Heart left ventricle (tissue), 16 donors: ENCODE measurements at places on chromosomes 4 and X. TPM values are rescaled to one million over a fixed set of nuclear protein-coding genes. Genes with fewer than 3 reads are reported as not detected.

GRCh38 chrX:29090811-29091210 lies 503.6 kb downstream of the IL1RAPL1 start:
- no peaks in the 10 kb centered on the region for H3K36me3 ChIP-seq
- H3K27me3 ChIP-seq = no peaks in the 10 kb centered on the region
- no peaks in the 10 kb centered on the region for H3K4me1 ChIP-seq
- no peak overlapping the region for H3K27ac ChIP-seq
- peak; percentile 4 for DNase-seq

The SLC9B1 gene
- total RNA-seq = 0.54 TPM

DNA sequence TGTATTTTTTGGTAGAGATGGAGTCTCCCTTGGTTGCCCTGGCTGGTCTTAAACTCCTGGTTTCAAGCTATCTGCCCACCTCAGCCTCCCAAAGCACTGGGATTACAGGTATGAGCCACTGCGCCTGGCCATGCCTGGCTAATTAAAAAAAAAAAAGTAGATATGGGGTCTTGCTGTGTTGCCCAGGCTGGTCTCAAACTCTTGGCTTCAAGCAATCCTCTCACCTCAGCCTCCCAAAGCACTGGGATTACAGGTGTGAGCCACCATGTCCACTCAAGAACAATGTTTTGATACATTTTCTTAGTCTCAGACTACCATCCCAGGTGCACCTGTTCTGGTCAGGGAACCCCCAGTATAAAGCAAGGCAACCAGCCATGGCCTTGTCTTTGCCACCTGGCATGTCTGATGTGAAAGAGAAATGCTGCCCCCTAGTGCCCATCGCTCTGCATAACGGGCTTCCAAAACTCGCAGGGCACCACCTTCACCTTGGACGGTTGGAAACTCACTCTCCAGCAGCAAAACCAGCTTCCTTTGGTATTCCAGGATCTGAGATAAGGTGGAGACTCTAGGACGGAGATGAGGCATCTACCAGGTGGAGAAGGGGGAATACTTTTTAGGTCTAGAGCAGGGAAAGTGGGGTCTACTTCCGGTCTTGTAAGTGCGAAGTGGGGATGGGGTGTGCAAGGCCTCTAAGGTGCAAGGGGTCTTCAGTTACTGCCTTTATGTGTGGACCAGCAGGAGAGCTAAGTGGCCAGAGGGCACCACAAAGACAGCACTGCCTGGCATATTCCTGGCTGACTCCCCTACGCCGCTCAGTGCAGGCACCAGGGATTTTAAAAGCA lies 47.7 kb upstream of the AFAP1 start:
- H3K27me3 ChIP-seq = no peaks in the 10 kb centered on the region
- H3K36me3 ChIP-seq = peaks cover 3% of the 10 kb centered on the region
- no peak overlapping the region for H3K27ac ChIP-seq
- H3K4me3 ChIP-seq = no peak overlapping the region
- peak; percentile 67 for DNase-seq

The POLN gene
- 2.6 TPM for total RNA-seq

The DNAJB14 gene
- total RNA-seq = 9.2 TPM

DNA sequence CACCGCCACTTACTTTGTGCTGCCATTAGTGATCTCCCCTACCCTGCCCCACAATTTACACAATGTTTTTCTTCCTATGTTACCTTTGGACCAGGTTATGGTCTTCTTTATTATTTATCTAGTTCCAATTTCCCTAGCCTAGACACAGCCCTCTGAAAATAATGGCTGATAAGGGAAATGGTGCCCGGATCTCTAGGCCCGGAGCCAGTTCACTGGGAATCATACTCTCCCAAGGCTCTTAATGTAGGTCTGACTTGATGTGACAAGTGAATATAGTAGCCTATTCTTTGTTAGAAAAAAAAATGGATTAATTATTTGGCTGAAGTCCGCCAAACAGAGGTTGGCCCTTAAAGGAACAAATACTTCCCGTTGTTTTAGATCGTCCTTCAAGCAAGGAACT lies 208.0 kb downstream of the RELL1 start:
- H3K36me3 ChIP-seq = no peaks in the 10 kb centered on the region
- no peak overlapping the region for H3K4me3 ChIP-seq
- H3K27ac ChIP-seq = no peak overlapping the region
- DNase-seq = no peak
- no peaks in the 10 kb centered on the region for H3K27me3 ChIP-seq
- no peaks in the 10 kb centered on the region for H3K4me1 ChIP-seq

The PGAM4 gene
- total RNA-seq = not detected

The GUCY1A1 gene
- 99.6 TPM for total RNA-seq

DNA sequence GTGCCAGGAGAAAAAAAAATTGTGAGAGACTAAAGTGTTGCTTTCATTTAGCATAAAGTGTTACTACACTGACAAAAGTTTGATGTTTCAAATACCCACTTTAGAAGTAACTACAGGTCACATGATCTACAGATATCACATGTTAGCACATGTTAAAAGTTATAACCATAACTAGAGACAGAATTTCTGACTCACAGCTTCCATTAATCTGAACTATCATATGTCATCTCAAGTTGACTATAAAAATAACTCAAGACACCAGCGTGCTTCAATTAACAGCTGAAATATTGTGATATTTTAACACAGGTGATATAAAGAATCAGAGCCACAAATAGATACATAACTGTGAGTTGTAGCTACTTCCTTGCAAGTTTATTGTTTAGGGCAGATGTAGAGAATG lies 591.5 kb upstream of the PITX2 start:
- H3K4me3 ChIP-seq = no peak overlapping the region
- no peaks in the 10 kb centered on the region for H3K36me3 ChIP-seq
- H3K4me1 ChIP-seq = no peaks in the 10 kb centered on the region
- no peaks in the 10 kb centered on the region for H3K27me3 ChIP-seq

- H3K4me1 ChIP-seq = peaks cover 4% of the 10 kb centered on the region
- H3K27ac ChIP-seq = no peak overlapping the region
- H3K36me3 ChIP-seq = no peaks in the 10 kb centered on the region
- H3K4me3 ChIP-seq = no peak overlapping the region
Measured at GRCh38 chr4:14868426-14869395, 133.6 kb upstream of the CPEB2 start.

DNA sequence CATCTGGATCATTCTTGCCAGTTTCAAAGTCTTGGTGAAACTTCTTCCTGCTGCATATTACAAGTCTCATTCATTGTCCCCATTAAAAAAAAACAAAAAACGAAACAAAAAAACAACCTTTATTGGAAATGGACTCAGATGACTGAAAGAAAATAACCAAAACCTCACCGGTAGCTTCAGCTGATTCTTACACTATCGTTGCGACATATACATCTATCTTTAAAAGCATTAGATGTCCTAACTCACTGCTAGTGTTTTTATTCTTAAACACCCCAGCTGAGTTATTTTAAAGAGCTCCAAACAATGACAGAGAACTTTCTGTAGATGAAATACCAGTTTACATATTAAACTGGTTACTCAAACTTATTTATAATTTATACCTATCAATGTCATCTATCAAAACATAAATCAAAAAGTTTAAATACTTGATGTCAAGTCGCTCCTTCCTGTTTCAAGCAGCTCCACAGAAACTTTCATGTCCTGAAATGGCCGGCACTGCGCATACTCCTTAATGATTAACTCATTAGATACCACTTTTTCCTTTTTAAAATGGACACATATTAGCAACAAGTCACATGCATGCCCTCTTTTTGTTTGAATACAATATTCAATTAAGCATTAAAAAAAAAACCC lies 87.2 kb downstream of the HPRT1 start:
- H3K4me1 ChIP-seq = no peaks in the 10 kb centered on the region
- no peak overlapping the region for H3K4me3 ChIP-seq
- H3K36me3 ChIP-seq = no peaks in the 10 kb centered on the region
- no peak overlapping the region for H3K27ac ChIP-seq

DNA sequence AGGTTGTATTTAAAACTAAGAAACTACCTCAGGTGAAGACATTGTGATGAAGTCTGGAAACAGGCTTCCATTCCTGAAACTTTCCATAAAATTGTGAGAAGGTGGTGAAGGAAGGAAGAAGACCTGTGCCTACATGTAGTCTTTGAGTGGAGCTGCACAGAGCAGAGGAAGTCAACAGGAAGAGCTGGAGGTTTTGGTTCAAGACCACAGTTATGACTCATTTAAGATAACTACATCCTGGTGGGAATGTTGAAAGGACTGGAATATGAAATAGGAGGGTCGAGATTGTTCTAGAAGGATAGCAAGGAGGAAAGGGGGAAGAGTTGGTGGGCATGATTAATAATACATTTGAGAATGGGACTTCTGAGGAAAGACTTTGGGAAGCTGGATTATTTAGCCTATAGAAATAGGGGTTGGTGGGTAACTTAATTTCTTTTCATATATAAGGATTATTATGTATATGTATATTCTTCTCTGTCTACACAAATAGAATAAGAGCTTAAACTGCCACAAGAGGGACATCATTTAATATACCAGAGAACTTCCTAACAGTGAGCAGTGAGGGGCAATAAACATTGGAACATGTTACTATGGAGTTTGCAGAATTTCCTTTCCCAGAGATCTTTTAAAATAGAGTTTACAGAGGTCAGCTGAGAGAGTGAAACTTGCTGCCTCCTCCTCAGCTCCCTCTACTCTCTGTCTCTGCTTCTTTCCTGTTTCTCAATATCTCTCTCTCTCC lies 23.5 kb downstream of the AWAT2 start:
- DNase-seq = no peak
- H3K4me1 ChIP-seq = no peaks in the 10 kb centered on the region
- H3K4me3 ChIP-seq = no peak overlapping the region
- H3K36me3 ChIP-seq = no peaks in the 10 kb centered on the region
- no peaks in the 10 kb centered on the region for H3K27me3 ChIP-seq
- no peak overlapping the region for H3K27ac ChIP-seq

DNA sequence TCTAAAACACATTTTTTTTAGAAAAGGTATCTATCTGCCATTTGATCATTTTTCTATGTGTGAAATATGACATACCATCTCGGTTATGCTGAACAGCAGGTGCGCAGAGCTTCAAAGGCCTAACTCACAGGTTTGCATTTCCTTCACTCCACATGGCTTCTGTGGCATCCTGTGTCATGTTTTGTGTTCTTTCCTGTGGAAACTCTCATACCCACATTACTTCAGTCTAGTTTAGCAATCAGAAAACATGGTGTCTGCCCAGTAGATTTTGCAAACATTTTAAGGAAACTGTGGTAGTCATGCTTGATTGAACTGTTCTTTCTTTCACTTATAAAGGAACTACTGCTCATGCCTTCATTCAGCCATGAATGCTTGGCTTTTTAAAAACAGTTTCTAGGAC lies 11.3 kb upstream of the ARAP2 start:
- no peak overlapping the region for H3K27ac ChIP-seq
- DNase-seq = no peak
- H3K36me3 ChIP-seq = no peaks in the 10 kb centered on the region
- H3K4me3 ChIP-seq = no peak overlapping the region

GRCh38 chr4:101019313-101019712 lies 328.0 kb downstream of the PPP3CA start:
- no peak overlapping the region for H3K4me3 ChIP-seq
- no peaks in the 10 kb centered on the region for H3K4me1 ChIP-seq
- no peaks in the 10 kb centered on the region for H3K27me3 ChIP-seq
- no peak overlapping the region for H3K27ac ChIP-seq
- DNase-seq = no peak
- peaks cover 6% of the 10 kb centered on the region for H3K36me3 ChIP-seq

GRCh38 chrX:48558271-48558670 lies 16.0 kb upstream of the RBM3 start:
- H3K4me1 ChIP-seq = no peaks in the 10 kb centered on the region
- H3K4me3 ChIP-seq = no peak overlapping the region
- no peak for DNase-seq
- peak overlapping the region; percentile 24 for H3K27ac ChIP-seq

The RGN gene
- 23.6 TPM for total RNA-seq

DNA sequence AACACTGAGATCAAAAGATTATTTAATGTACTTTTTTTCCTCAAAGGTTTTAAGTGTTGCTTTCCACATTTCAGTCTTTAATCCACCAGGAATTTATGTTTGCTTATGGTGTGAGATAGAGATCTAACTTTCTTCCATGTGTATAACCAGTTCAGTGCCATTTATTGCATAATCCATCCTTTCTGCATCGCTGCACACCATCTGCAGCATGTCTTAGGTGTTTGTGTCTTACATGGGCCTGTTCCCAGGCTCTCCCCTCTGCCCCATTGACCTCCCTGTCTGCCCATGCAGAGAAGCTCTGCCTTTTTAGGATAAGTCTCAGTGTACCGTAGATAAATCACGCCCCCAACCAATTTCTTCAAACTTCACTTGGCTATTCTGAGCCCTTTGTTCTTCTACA lies 30.3 kb downstream of the NSDHL start:
- H3K27me3 ChIP-seq = no peaks in the 10 kb centered on the region
- H3K36me3 ChIP-seq = peaks cover 27% of the 10 kb centered on the region
- no peaks in the 10 kb centered on the region for H3K4me1 ChIP-seq
- no peak for DNase-seq
- H3K4me3 ChIP-seq = no peak overlapping the region
- no peak overlapping the region for H3K27ac ChIP-seq

The NKX6-1 gene
- total RNA-seq = not detected

DNA sequence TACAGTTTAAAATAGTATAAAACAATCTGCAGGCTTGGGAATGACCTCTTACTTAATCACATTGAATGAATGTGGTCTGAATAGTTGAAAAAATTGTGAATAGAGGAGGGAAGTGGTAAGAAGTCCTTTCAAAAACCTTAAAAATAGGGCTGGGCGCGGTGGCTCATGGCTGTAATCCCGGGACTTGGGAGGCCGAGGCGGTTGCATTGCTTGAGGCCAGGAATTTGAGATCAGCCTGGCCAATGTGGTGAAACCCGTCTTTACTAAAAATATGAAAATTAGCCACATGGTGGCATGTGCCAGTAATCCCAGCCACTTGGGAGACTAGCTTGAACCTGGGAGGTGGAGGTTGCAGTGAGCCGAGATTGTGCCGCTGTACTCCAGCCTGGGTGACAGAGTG lies 36.5 kb downstream of the HERC3 start:
- no peaks in the 10 kb centered on the region for H3K27me3 ChIP-seq
- no peaks in the 10 kb centered on the region for H3K4me1 ChIP-seq
- H3K36me3 ChIP-seq = no peaks in the 10 kb centered on the region
- no peak overlapping the region for H3K27ac ChIP-seq
- no peak overlapping the region for H3K4me3 ChIP-seq

The OPHN1 gene
- total RNA-seq = 6.9 TPM

- H3K4me3 ChIP-seq = no peak overlapping the region
- H3K27me3 ChIP-seq = no peaks in the 10 kb centered on the region
- H3K27ac ChIP-seq = no peak overlapping the region
- H3K36me3 ChIP-seq = no peaks in the 10 kb centered on the region
Measured at GRCh38 chr4:139581096-139581495, 25.1 kb upstream of the SETD7 start.

GRCh38 chrX:132209527-132209926 lies 9.7 kb downstream of the RAP2C start:
- H3K4me1 ChIP-seq = peaks cover 56% of the 10 kb centered on the region
- no peak overlapping the region for H3K4me3 ChIP-seq
- DNase-seq = no peak

The ANK2 gene
- 274 TPM for total RNA-seq

DNA sequence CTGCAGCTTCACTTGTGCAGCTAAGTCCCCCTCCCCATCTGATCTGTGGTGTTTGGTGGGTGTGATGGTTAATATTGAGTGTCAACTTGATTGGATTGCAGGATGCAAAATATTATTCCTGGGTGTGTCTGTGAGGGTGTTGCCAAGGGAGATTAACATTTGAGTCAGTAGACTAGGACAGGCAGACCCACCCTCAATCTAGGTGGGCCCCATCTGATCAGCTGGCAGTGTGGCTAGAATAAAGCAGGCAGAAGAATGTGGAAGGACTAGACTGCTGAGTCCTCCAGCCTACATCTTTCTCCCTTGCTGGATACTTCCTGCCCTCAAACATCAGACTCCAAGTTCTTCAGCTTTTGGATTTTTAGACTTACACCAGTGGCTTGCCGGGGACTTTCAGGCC lies 103.5 kb upstream of the BOD1L1 start:
- no peak overlapping the region for H3K27ac ChIP-seq
- DNase-seq = no peak
- no peaks in the 10 kb centered on the region for H3K36me3 ChIP-seq
